ENCODE measurements at places on chromosomes 3 and 15.

DNA sequence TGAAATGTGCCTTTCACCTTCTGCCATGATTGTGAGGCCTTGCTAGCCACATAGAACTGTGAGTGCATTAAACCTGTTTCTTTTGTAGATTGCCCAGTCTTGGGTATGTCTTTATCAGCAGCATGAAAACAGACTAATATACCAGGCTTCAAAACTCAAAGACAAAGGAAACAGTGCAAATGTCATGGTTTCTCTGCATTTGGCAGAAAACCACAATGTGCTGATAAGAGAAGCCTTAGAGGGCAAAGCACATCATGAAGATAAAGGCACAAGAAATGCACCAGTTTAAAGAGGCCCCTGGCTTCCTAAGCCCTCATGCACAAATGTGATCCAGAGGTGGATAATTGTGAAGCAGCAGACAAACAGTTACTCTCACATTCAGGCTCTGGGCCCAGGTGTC, 259.2 kb downstream of the CPNE4 start:
- no peak for DNase-seq

- no peak for DNase-seq
These were observed 248.2 kb upstream of the ADAMTS9 start for GRCh38 chr3:64935971-64936370.

DNA sequence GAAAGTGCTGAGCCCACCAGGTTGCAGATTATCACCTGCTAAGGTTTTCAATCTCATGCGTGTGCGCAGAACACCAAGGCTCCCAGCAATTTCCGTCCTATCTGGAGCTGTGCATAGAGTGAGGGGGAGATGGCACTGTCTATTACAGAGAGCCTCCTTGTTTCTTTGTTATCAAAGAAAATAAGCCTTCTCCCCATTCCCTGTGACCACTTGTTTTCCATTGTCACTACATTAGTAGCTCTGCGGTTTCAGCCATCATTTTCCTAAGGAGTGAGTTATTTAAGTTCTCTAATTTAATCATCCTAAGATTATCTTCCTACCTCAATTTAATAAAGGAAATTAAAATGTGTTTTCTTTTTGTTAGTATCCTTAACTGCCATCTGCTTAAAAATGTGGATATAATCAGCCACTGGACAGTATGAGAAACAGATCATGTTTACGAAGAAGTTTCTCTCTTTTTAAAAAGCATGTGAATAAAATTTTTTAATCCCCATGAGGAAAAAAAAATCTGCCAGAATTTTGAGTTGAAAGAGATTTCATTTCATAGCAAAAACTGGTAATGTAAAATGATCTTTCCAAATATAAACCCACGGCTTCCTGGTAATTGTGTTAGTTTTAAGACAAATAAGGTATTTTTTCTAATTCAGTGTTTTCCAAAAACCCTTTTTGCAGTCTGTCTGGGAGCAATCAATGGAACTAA, 172.3 kb upstream of the UBE2E1 start:
- no peak for DNase-seq

GRCh38 chr3:128488991-128489673, 3.9 kb downstream of the GATA2 start:
- peak; percentile 45 for DNase-seq

DNA sequence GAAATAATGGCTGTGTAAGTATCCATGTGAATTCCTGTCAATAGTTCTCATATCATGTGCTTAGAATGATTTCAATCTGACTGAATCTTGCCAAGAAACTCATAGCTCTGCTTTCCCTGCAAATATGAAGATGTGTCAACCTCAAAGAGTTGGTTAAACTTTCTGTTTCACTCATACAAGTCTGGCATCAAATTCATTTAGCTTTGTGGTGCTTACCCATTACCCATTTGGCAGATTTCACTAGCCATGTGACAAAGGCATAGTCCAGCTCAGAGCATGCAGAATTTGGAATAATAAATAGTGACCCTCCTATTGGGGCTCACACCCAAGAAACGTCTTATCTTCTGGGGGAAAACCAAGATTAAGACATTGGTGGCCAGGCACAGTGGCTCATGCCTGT, 256.6 kb upstream of the TPRG1 start:
- DNase-seq, result no peak

GRCh38 chr3:143822374-143822773, 25.9 kb downstream of the SLC9A9 start:
- DNase-seq, result no peak

Measured in activated CD4-positive, alpha-beta T cell treated with anti-CD3 and anti-CD28 coated beads, Interleukin-2, amount 50 U/mL, for 48 hours (primary cell).